ENCODE measurements at places on chromosomes 13 and 19. TPM values are rescaled to one million over a fixed set of nuclear protein-coding genes. Genes with fewer than 3 reads are reported as not detected.

Gene AMER2
- total RNA-seq = not detected

Gene PDX1
- total RNA-seq = not detected

Gene ZNF8
- 4.2 TPM for total RNA-seq

Gene GNA15
- total RNA-seq = 0.11 TPM

Gene SIAH3
- under 0.01 TPM for total RNA-seq

Gene ZNF536
- total RNA-seq = not detected

Gene VSTM1
- not detected for total RNA-seq

Gene SGCG
- total RNA-seq = 0.75 TPM

Gene ZNF835
- total RNA-seq = 0.44 TPM

Gene THOP1
- 173 TPM for total RNA-seq

Gene IGFL1
- total RNA-seq = not detected

Gene RUVBL2
- 213 TPM for total RNA-seq

Gene RASA3
- 23.9 TPM for total RNA-seq

Gene TMEM221
- not detected for total RNA-seq

Gene SOX1
- not detected for total RNA-seq

Gene KCNJ14
- 0.37 TPM for total RNA-seq

Gene RDH8
- total RNA-seq = not detected

Gene ZNF578
- total RNA-seq = 3.5 TPM

Gene KCNN1
- total RNA-seq = under 0.01 TPM

Gene ZNF575
- total RNA-seq = 0.37 TPM

Gene ZNF611
- total RNA-seq = 13.9 TPM

Gene NAPSA
- 0.11 TPM for total RNA-seq

Gene ZNF85
- total RNA-seq = 3.5 TPM

Gene POU4F1
- not detected for total RNA-seq

Gene CYP2A7
- total RNA-seq = not detected

Gene IL12RB1
- not detected for total RNA-seq

Gene FPR3
- not detected for total RNA-seq

Gene SERPINE3
- under 0.01 TPM for total RNA-seq

Gene COL5A3
- total RNA-seq = 4.8 TPM

Gene RSPH6A
- total RNA-seq = 0.12 TPM

Gene PODNL1
- under 0.01 TPM for total RNA-seq

Gene FGF21
- total RNA-seq = not detected

Gene PEX11G
- total RNA-seq = 3.2 TPM

Gene SELENOV
- total RNA-seq = not detected

Gene TNNI3
- not detected for total RNA-seq

Gene GAPDHS
- total RNA-seq = not detected

Gene SLC44A2
- total RNA-seq = 55.0 TPM

Gene LAIR1
- not detected for total RNA-seq

Gene PLEKHF1
- 42.8 TPM for total RNA-seq

Gene SIGLEC14
- not detected for total RNA-seq

Gene ZNF560
- total RNA-seq = 0.75 TPM

Gene NOVA2
- not detected for total RNA-seq

Gene METTL21C
- not detected for total RNA-seq

Gene PSG7
- total RNA-seq = not detected

Gene MUC16
- total RNA-seq = under 0.01 TPM

Gene MED29
- 15.2 TPM for total RNA-seq

Gene ZBTB32
- total RNA-seq = not detected

Gene NLRP5
- total RNA-seq = not detected

Gene POSTN
- total RNA-seq = 13.1 TPM

Gene DCLK1
- 6.9 TPM for total RNA-seq

Gene ZNF628
- total RNA-seq = 1.9 TPM

Gene ZNF709
- 4.7 TPM for total RNA-seq

Gene ELSPBP1
- not detected for total RNA-seq

Gene ZNF121
- total RNA-seq = 41.0 TPM

Gene CCNA1
- 9.4 TPM for total RNA-seq

Gene LMTK3
- 0.37 TPM for total RNA-seq

Gene GIPR
- not detected for total RNA-seq

Gene ADAMTSL5
- 3.1 TPM for total RNA-seq
